Aorta (tissue), 5 donors: ENCODE measurements at places on chromosomes 1 and 21.

DNA sequence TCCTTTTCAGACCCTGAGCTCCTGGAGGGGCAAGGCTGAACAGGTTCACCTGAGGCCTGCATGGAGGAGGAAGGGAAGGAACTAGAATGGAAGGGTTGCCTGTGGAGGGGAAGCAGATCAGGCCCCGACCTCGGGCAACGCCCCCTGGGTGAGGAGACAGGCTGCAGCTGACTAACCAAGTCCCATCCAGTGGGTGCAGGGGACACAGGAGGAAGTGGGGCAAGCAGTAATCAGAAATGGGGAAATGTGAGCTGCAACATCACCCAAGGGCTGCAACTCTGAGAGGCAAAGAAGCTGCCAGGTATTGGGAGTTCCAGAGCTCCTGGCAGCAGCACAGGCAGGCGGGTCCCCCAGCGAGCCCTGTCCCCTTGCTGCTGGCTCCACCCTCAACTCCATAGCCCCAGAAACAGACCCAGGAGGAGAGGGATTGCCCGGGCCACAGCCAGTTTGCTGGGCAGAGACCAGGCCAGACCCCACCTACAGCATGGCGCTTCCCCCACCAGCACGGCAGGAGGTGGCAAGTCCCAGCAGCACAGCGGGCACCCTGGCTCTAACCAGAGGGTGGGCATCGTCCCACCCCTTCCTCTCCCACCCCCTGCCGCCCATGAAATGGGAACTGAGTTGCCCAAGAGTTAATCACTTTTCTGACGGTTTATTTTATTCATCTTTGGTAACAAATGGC, 38.5 kb downstream of the MRPL37 start:
- no peak for DNase-seq

GRCh38 chr1:181701891-181702290, 218.6 kb downstream of the CACNA1E start:
- no peak for DNase-seq

- DNase-seq = no peak
Measured at GRCh38 chr1:235908742-235909520, 42.2 kb upstream of the LYST start.

DNA sequence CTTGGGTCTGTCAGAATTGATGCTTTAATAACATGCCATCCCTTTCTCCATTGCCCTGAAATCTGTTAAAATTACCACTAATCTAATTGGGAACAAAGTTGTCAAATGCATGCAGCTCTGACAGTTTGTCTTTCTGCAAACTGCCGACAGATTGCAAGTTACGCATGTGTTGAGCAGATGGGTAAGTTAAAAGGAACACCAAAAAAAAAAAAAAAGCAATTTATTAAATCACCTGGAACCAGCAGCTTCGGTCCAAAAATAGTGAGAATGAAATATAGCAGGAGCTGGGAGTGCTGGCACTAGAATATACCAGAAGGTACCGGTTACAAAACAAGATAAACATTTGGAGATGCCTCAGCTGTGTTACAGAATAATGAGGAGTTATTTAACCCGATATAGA, 149.6 kb upstream of the C1orf87 start:
- no peak for DNase-seq

DNA sequence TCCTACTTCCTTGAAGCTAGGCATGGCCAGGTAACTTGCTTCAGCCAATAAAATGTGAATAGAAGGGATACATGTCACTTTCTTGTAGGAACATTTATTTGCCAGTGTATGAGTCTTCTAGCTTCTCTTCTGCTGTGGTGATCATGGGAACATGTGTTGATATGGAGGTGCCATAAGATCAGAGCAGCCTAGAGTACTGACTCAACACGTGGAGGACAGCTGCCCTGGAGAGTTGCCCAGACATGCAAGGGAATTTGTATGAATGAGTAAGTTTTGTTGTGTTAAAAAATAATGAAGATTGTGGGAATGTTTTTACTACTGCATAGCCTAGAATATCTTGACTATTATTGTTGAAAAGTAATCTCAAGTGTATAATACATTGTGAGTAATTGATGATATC, 502.3 kb downstream of the NUF2 start:
- DNase-seq = peak; percentile 46

- DNase-seq = no peak
Measured at GRCh38 chr1:206716870-206717673, 32.4 kb downstream of the MAPKAPK2 start.

GRCh38 chr21:44802396-44803153, 955 bp upstream of the UBE2G2 start:
- no peak for DNase-seq

- no peak for DNase-seq
Measured at GRCh38 chr21:36926989-36927718, 39.3 kb downstream of the HLCS start.

GRCh38 chr1:9539829-9540550, 725 bp downstream of the SLC25A33 start:
- DNase-seq = peak; percentile 88

DNA sequence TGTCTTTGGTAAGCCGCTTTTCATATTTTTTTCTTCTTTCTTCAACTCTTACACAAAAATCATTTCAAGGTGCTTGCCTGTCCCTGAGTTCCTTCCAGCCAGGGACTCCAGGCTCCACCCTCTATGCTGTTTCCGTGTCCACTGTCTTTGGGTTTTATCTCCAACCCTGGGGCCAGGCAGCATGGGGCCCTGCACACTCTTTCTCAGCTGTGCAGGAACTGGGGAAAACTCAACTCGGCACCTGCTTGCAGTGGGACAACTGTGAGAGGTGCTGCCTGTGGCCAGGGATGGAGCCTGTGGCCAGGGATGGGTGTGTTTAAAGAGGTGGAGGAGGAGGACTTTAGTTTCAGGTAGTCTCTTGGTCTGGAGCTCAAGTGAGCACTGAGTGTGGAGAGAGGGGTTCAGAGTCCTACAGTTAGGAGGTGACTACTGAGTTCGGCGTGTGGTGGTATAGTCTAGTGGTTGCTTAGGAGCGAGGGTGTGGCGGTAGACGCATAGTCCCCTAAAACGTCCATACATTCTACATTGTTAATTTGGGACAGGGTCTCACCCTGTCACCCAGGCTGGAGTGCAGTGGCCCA, 13.4 kb downstream of the TNFRSF8 start:
- peak; percentile 34 for DNase-seq

DNA sequence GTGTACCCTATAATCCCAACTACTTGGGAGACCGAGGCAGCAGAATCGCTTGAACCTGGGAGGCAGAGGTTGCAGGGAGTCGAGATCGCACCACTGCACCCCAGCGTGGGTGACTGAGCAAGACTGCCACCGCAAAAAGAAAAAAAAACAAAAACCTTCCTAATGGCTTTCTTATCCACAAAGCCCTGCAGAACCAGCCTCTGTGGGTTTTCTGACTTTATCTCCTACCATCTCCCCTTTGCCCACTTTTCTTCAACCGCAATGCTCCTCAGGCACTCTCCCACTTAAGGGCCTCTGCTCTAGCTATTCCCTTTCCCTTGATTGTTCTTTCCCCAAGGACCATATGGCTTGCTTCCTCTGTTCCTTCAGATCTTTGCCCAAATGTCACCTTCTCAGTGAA, 67.9 kb upstream of the PUM1 start:
- no peak for DNase-seq

DNA sequence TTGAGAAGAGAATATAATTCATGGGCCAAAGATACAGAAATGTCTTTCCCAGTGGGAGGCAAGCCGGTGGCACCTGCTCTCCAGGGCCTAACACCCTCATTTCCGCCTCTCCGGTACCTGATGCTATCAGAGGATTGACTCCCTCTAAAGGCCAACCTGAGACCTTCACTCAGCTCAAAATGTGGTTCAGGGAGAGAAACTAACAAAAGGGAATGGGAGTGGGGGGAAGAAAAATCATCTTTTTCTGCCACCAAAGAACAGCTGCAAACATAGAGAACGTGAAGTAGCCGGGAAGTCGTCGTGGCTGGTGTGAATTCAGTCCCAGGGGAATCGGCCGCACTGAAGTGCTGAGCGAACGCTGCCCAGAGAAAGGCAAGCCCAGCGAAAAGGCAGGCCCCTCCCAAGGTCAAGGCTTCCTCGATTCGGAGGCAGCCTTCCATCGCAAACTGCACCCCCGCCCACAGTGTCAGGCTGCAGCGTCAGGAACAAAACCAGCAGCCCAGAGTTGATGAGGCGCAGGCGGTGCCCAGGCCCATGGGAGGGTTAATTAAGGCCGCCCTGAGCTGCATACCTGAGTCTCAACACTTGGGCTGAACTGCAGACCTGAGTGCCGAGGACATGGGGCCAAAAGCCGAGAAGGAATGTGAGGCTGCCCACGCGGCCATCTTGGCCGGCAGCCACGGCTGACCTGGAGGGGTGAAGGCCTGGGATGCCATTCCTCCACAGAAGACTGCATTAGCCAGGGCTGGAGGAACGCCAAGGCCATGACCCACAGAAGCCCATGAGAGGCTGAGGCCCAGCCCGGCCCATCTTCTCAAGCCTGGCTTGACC, 160.2 kb downstream of the PSMG1 start:
- DNase-seq = peak; percentile 88

- no peak for DNase-seq
Measured at GRCh38 chr1:24322470-24323177, 3.5 kb downstream of the GRHL3 start.

- no peak for DNase-seq
Measured at GRCh38 chr1:170674986-170675385, 11.1 kb downstream of the PRRX1 start.

DNA sequence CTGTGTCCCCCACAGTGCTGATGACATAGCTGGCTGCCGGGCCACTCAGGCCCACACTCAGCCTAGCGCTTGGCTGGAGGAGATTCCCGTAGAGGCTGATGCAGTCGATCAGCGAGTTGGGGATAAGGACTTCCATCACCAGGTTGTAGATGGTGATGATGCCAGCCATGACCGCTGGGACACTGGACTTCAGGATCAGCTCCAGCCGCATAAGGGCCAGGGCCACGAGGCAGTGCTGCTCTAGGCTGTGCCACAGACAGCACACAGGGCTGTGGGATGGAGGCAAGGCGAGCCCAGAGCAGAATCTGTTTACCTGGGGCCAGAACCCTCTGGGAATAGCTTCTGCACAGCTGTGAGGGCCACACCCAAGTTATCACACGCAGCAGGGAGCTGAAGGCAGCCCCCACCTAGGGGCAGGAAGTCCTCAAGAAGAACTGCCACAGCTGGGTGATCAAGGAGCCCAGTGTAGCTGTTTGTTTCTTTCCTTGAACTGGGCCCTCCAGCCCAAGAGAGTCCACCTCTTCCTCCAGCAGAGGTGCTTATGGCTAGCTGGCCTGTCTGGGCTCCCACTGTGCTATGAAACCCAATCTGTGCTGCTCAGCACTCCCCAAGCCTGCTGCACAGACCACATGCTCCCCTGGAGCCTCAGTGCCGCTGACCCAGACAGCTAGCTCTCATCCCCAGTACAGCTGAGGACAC, 6.2 kb downstream of the SLC2A1 start:
- no peak for DNase-seq

GRCh38 chr21:46474382-46474781, 15.7 kb downstream of the DIP2A start:
- no peak for DNase-seq

DNA sequence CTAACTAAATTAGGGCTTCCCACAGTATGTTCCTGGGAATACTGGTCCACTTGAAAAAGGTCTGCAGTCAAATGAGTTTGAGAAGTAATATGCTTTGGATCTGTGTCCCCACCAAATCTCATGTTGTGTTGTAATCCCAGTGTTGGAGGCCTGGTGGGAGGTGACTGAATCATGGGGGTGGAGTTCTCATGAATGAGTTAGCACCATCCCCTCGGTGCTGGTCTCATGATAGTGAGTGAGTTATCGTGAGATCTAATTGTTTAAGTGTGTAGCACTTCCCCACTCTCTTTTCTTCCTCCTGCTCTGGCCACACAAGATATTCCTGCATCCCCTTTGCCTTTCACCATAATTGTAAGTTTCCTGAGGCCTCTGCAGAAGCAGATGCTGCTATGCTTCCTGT, 16.9 kb upstream of the DMRTB1 start:
- no peak for DNase-seq

DNA sequence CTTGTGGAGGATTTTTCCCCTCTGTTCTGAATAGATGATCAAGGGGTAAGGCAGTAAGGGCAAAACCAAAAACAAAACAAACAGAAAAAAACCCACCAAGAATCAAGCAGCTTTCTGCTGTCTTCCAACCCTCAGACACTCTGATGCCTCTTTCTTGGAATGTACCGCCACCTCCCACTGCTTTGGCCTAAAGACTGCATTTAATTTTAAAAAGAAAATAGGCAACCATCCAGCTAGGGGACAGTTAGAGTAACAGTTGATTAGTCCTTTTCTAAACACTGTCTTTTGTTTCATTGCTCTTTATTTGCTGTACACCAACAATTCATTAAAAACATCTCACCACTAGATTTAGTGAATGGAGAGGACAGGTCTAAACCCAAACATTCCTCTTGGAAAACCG, 21.5 kb downstream of the WLS start:
- DNase-seq = no peak

DNA sequence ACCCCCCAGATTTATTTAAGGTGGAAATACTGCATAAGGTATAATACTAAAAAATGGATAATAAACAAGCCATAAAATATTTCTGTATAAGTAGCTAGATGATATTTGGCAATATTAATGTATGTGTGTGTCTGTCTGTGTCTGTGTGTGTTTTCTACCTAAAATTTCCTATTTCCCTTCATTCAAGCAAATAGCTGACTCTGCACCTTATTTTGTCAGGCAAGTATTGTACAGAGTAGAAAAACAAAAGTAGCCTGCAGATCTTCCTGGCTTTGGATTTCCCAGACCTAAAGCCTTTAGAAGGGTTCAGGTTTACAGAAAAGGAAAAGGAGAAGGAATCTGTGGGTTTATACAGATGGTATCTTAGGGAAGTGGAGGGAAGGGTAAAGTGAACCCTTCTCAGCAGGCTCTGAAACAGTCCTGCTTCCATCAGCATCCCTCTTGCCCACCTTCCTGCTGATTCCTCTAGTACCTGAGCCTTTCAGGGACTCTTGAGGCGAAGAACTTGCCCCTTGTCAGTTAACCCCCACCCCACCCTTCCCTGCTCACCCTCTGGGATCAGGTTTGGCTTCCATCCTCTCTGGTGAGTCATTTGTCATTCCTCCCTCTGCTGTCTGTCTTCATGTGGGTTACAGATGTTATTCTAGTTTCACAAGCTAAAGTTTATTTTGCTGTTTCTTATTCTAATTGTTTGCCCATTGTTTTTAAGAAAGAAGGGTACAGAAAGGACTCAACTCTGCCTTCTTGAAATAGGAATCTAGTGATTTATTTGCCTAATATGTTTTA, 21.7 kb upstream of the RGS16 start:
- DNase-seq = no peak

DNA sequence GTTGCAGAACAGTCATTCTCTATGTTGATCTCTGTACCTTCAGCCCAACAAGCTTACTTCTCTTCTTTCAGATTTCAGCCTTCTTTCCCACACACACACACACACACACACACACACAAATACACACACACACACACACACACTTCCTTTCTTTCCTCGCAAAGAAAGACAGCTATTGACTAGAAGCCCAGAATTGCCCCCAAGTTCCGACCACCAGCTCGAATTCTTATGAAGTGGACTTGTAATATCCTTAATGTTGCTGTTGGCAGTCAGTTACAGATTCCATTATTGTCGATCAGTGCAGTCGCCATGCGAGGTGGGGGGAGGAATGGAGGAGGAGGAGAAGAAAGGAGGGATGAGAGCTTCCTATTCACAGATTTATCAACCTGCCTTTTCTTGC, 125.5 kb downstream of the CLEC20A start:
- DNase-seq = no peak

GRCh38 chr1:91725989-91726721, 159.8 kb downstream of the TGFBR3 start:
- DNase-seq = no peak

GRCh38 chr1:38026592-38027200, 14.2 kb downstream of the UTP11 start:
- no peak for DNase-seq

GRCh38 chr1:218865591-218865990, 308.1 kb upstream of the LYPLAL1 start:
- DNase-seq = no peak

GRCh38 chr1:70633004-70633403, 221.9 kb downstream of the CTH start:
- DNase-seq = no peak
